ENCODE measurements at places on chromosomes 2 and 18.

DNA sequence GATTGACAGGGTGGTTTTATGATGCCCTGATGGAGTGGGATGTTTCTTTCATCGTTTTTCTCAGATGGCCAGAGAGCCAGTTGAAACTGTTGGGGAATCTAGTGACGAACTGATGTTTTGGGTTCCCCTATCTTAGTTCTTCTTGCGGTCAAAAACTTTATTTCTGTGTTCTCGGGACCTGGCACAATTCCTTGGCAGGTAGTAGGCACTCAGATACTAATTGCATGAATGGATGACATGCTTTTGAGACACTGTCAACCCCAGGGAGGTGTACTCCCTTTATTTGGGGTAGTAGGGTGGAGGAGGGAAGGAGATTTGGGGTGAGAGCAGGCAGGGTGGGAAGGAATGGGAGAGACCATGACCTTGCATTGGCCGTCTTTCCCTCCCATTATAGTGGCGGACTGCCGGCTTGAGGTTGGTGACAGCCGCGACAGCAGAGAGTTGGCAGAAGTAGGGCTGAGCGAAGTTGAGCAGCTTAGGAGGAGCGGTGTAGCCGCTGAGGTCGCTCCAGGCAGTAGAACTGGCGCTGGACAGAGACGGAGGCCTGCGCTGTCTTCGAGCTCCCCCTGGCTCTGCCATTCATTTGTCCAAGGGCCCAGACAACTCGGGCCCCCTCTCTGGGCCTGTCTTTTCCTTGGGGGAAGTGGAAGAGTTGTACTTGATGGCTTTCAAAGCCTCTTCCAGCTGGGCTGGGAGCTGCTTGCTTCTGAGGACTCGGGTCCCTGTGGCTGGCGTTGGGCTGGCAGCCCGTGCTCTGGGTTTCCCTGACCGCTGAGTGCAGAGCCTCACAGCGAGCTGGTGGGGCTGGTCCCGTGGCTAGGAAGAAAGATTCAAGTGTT is 2.6 kb downstream of the TET3 start:
- peak; percentile 86 for DNase-seq

- DNase-seq: no peak
These were observed 54.5 kb downstream of the LONRF2 start for GRCh38 chr2:100267751-100268150.

DNA sequence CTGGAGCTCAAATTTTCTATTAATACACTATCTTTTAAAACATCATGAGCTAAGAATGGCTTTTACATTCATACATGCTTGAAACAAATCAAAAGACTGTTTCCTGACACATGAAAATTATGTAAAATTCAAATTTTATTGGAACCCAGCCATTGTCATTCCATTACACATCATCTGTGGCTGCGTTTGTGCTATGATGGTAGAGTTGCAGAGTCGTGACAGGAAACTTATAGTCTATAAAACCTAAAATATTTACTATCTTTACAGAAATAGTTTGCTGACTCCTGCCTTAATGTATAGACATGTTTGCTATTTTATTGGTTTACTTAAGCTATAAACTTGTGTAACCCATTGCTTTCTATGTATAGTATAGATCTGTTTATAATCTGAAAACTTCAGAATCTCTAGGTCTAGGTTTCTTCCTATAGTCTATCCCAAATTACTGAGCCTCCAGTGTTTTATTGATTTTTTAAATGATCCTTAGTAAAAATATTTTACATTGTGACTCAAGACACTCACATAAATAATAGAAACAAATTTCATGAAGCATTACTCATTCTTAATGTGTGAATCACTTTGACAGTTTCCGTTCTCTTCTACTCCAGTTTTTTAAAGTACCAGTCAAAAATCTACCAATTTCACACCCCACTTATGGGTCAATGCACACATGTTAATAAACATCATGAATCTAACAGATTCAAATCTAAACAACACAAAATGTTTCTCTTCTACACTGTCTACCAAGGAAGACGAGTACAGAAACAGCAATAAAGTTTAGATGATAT is 26.4 kb upstream of the MRPL19 start:
- DNase-seq: no peak

GRCh38 chr2:46010223-46010924 is 286.8 kb upstream of the EPAS1 start:
- no peak for DNase-seq

DNA sequence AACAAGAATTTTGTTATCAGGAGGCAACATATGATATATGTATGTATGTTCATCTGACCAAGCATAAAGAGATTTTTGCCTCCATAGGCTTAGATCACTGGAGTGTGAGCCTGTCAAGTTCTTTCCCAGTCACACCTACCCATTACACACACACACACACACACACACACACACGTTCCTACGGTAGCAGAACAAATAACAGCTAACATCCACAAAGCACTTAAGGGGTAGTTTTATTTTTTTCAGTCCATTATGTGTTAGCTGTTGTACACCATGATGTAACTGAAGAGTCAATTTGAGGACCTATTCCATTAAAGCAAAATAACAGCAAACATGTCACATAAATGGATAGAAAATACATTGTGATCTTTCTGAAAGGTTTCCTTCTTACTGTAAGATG is 39.5 kb downstream of the UGP2 start:
- no peak for DNase-seq

GRCh38 chr2:162198239-162198638 is 45.0 kb downstream of the FAP start:
- DNase-seq: no peak

DNA sequence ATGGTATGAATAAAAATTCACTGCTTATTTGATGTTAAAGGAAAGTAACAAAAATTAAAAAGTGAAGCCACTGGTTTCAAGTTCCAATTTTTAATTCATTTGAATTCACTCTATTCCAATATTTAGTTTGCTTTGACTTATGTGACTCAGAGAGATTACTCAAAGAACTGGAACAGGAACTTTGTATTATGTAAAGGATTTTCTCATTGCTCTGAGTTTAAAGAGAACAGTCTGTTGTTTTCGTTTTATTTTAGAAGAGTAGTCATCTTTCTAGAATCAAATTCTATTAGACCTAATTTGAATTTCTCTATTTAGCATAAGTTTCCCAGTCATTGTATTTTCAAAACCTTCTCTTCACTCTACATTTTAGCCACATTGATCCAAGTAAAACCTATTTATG is 300.1 kb upstream of the SLC8A1 start:
- DNase-seq: no peak

DNA sequence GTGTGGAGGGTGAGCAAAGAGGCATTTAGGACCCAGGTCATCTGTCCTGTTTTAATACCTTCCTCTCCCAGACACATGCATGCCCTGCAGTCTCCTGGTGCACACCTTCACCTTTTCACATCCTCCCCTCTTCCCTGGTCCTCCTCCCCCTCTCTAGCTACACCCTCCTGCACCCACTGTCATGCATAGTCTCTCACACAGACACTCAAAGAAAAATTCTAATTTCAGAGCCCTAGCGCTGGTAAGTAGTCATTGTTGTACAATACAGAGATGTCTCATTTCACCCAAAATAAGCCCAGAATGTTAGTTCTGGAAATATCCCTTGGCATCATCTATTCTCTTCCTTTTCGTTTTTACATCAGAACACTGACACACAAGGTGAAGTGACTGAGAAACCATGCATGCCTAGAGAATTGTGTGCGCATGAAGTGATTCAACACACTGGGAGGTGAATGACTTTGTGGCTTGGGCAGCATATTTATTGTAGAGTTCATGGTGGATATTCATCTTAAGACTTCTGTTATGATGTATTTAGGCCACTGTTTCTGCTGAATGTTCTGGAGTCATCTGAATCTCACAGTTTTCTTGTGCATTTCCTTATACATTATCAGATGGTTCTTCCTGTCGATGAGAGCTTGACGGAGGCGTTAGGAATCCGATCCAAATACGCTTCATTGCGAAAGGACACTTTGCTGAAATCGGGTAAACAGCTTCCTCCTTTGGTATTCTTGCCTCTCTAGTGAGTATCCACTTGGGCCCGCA is 69.9 kb downstream of the COA5 start:
- no peak for DNase-seq

Data from lower leg skin (tissue), 4 donors.